HS-27A (cell line): ENCODE measurements at places on chromosomes 16 and 17.

DNA sequence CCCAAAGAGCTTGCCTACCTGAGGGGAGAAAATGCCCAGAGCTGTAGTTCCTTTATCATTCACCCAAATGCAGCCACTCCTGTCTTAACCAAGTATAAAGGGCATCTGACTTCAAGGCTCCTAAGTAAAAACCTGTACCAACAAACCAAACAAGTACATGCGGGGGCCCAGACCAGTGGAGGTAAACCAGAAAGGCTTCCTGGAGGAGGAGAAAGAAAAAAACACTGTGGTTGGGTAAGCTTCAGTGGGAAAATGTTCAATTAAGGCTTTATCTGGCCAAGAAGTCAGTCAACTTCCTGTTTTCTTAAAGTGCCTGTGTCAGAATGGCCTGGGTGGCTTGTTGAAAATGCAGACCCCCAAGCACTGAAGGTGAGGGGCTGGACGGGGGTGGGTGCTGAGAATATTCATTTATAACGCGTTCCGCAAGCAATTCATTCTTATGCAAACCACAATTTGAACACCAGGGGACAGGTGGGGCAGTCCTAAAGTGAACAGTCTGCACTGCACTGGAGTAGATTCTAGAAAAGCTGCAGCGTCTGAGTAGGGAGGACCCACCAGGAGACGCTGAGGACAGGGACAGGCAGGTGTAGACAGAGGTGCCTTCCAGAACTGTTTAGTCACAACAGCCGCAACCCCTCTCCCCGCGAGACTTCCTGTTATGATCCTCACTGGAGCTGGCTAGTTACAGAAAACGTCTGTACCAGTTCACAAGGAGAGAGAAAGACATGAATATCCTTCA is 467.1 kb downstream of the SOX9 start:
- no peak for DNase-seq

GRCh38 chr17:17072546-17072945 is 30.3 kb downstream of the MPRIP start:
- no peak for DNase-seq

- no peak for DNase-seq
Measured at GRCh38 chr17:5499476-5500231, 13.3 kb downstream of the MIS12 start.

- no peak for DNase-seq
Measured at GRCh38 chr17:77572065-77572601, 386.4 kb upstream of the TNRC6C start.

GRCh38 chr17:81536299-81537290 is 8.4 kb downstream of the FSCN2 start:
- no peak for DNase-seq

DNA sequence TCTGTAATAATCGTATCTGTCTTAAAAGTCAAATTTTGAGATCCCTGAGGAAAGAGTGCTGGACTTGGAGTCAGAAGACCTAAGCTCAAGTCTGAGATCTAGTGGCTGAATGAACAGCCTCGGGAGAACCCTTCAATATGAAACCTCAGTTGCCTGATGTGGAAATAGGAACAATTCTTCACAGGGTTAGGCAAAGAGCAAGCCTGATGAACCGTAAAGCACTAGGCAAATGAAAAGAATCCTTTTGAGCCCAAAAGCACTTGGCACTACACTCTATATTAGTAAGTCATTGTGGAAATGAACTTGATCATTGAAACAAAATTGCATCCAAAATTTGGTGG is 20.2 kb downstream of the TXNDC11 start:
- no peak for DNase-seq

DNA sequence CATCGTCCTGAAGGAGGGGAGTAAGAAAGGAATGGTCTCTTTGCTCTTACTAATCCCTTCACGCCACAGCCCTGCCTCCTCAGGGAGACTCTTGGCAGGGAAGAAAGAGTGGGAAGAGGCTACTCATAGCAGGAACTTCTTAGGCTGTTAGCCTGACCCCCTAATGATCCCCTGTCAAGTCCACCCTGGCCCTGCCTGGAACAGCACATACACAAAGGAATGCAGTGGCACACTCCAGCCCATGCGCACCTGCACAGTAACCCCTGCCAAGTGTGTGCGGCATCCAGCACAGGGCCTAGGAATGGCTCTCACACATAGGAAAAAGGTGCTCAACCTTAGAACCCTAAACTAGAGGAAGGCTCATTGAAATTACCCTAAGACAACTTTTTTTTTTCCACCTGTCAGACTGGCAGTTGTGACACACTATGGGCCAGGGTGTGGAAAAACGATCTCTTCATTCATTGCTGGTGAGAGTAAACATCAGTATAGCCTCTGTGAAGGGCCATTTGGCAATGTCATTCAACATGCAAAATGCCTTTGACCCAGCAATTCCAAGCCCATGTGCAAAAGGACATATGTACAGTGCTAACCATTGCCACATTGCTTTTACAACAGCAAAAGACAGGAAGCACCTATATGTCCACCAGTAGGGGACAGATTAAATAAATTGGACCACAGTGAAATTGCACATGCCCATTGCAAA is 50.1 kb downstream of the PIMREG start:
- no peak for DNase-seq

- no peak for DNase-seq
Measured at GRCh38 chr16:79758615-79759346, 158.2 kb upstream of the MAF start.

DNA sequence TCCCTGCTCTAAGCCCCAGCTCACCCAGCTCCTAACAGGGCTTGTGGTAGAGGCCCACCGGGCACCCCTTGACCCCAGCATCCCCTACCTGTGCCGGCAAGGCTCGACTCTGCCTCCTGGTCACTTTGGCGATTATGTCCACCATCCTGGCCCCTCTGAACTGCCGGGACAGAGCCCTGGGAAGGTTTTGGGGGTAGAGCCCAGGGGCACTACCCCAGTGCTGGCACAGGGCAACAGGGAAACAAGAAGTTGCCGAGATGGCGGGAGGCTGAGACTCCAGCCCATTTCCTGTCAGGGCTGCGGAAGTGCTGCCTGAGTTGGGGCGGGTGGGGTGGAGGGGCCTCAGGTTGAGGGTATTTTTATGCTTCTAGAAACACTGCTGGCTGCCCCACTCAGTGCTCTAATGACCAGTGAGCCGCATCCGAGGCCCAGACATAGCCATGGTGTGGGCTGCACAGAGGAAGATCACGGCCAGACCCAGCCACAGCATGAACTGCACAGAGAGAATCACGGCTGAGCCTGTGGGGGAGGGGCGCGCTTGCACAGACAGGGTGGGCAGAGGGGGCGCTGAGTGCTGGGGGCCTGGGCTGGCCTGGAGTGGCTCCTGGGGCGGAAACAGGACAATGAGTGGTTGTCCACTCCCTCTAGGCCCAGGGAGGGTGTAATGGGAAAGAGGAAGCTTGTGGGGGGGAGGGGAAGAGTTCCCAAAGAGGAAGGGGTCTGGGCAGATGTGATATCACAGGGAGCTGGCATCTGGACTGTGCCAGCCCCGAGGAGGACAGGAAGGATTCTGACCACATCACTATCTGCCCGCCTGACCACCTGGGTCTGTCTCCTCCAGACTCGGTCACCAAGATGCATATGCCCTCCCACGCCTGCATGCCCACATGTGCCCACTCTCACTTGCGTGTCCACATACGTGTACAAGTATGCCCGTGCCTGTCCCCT is 22.3 kb downstream of the ARHGAP27 start:
- DNase-seq, result no peak

DNA sequence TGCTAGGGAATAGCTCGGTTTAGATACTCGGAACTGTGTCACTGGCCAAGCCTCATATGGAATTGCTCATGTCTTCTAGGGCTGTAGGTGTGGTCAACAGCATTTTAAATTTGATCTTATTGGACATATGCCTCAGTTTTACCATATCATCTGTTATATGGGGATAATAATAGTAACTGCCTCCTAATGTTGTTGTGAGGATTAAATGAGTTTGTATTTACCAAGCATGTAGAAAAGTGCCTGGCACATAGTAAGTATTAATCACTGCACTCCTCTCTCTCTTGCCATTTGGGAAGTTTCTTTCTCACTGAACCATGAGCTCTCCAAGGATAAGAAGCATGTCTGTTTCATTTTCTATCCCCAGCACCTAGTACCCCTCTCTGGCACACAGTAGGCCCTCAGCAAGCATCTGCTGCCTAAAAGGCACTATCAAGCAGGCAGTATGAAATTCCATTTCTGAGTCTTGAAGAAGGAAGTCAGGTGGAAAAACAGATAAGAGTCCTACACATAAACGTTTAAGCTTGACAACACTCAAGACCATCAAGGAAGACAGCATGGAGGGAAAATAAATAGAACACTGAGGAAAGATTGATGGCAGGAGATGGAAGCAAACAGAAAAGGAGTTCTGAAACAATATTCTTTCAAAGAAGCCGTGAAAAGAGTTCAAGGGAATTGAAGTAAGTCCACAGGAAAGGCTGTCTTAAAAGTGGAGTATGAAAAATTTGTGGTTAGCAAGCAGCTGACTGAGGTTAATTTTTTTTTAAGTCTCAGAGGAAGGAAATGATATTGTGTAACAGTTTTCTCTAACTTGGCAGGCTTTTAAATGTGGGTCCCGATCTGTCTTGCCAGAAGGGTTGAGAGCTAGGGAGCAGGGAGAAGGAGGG is 2.2 kb upstream of the ATP6V0A1 start:
- DNase-seq, result no peak

DNA sequence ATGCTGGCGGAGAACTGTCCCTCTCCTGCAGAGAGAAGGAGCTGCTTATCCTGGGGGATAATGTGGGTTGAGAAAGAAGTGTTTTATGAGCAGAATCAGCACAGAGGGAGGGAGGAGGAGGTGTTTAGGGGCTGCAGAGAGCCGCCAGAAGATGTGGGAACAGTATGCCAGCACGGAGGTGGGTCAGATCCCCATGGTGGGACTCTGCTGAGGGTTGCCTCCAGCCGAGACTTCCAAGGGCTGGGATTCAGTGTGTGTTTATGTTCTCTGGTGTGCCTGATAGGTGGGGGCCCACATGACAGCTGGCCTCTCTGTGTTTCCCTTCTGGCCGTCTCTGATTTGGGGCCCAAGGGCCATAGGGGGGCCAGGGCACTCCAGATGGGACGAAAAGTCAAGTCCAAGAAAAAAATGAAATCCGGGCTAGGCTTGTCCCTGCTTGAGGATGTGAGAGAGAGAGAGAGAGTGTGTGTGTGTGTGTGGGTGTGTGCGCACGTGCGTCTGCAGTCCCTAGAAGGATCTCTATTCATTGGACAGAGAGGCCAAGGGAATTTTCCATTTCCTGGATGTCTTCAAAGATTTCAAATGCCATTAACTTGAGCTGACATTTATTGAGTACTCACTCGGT is 21.6 kb downstream of the PRKCB start:
- DNase-seq, result no peak

GRCh38 chr16:7526736-7527135 is 194.1 kb downstream of the RBFOX1 start:
- DNase-seq, result no peak

DNA sequence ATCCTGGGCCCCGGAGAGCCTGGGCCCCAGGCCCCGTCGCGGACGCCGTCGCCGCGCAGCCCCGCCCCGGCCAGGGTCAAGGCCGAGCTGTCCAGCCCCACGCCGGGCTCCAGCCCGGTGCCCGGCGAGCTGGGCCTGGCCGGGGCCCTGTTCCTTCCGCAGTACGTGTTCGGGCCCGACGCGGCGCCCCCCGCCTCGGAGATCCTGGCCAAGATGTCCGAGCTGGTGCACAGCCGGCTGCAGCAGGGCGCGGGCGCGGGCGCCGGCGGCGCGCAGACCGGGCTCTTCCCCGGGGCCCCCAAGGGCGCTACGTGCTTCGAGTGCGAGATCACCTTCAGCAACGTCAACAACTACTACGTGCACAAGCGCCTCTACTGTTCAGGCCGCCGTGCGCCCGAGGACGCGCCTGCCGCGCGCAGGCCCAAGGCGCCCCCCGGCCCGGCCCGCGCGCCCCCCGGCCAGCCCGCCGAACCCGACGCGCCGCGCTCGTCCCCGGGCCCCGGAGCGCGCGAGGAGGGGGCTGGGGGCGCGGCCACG is 36.8 kb upstream of the ZC3H18 start:
- DNase-seq, result peak; percentile 22

- no peak for DNase-seq
Measured at GRCh38 chr16:66369055-66369592, 2.6 kb downstream of the CDH5 start.

GRCh38 chr17:7915611-7916384 is at the start of gene RNF227:
Gene RNF227 (minus strand): TSS chr17:7916289. CDS start chr17:7916195, 94 bp downstream.
- DNase-seq, result peak; percentile 88

GRCh38 chr16:89712274-89712781 is 8.4 kb downstream of the VPS9D1 start:
- no peak for DNase-seq

GRCh38 chr16:14494396-14494966 is 135.6 kb downstream of the PARN start:
- no peak for DNase-seq

DNA sequence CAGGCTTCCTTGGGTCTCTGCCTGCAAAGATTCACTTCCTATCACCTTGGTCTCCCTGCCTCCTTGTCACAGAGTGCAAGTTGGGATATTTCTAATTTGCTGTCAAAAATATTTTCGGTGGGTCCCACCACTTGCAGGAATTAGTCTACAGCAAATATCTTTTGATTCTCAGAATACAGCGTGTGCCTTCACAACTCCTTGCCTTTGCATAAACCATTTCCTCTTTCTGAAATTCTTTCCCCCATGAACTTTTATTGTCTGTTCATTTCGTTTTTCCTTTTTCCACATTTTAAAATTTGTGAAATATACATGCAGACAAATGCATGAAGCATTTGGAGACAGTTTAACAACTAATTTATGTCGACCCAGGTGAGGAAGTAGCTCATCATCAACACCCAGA is 60.0 kb downstream of the HS3ST3B1 start:
- no peak for DNase-seq
